Stimulated activated CD4-positive, alpha-beta T cell treated with anti-CD3 and anti-CD28 coated beads, Interleukin-1b, Interleukin-23, amount 100 ng/mL, for 1 hour (primary cell): ENCODE measurements at places on chromosomes 5 and 9.

GRCh38 chr5:172607213-172607793 lies 33.8 kb upstream of the NEURL1B start:
- DNase-seq: no peak

GRCh38 chr9:117249799-117250198 lies 165.1 kb downstream of the ASTN2 start:
- DNase-seq: no peak

DNA sequence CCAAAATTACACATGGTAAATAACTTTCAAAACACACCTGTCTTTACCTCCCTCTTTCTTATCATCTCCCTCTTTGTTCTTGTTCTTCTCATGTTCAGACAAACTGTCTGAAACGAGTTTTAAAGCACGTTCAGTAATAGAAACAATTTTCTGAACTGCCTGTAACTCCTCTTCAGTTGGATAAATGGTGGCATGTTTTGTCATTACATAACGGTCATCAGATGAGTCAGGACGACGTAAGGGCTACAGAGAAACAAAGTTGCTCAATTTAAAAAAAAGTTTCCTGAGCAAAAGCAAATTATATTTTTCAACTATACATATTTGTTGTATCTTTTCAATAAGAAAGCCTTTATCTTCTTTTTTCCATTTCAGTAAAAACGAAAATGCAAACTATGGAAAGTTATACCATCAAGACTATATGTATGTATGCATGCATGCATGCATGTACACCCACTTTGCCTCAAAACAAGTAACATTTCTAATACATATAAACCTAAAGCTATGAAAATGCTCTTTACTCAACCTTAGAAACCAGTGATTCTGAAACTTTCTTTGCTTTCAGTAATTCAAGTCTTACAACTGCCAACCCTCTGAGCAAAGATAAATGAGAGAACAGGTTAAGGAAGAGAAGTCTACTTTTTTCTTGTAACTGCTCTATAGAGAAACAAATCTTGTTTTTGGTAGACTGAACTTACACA lies 56.0 kb downstream of the ZFR start:
- DNase-seq: no peak

GRCh38 chr5:145856285-145856818 lies 16.5 kb downstream of the GRXCR2 start:
- DNase-seq: no peak

GRCh38 chr5:64693636-64694035 lies 3.3 kb downstream of the SHISAL2B start:
- DNase-seq: no peak

DNA sequence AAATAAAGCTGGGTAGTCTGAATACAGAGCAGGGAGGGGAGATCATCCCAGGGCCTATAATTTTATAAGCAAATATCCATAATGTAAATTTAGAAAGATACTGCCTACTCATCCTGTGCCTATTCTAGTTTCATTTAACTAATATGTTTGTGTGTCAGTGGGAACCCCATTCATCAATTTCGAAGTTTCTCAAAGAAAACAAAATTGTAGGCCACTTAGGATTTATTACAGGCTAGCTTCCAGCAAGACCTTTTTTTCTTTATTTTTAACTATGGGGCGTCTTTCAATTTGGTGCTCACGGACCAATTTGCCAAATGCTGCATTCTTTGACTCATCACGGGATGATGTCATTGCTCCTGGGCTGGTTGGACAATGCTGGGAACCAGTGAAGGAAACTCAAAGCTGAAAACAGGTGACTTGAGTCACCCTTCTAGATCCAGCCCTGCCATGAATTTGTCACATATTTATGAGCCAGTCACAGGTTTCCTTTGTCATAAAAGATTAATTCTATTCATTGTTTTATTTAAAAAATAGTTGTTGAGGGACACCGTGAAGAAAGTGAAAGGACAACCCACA lies 13.4 kb downstream of the PCSK5 start:
- no peak for DNase-seq
